ENCODE measurements at places on chromosomes 3 and 15.

- no peak for DNase-seq
- no peak overlapping the region for H3K27ac ChIP-seq
- H3K27me3 ChIP-seq, result no peaks in the 10 kb centered on the region
- no peaks in the 10 kb centered on the region for H3K36me3 ChIP-seq
These were observed 782.0 kb upstream of the ALCAM start for GRCh38 chr3:104584682-104585081.

- peaks cover 6% of the 10 kb centered on the region for H3K27me3 ChIP-seq
- H3K36me3 ChIP-seq, result peaks cover 27% of the 10 kb centered on the region
- peak overlapping the region; percentile 77 for H3K27ac ChIP-seq
- peak; percentile 16 for DNase-seq
These were observed 566 bp downstream of the HMCES start for GRCh38 chr3:129278966-129279906.

DNA sequence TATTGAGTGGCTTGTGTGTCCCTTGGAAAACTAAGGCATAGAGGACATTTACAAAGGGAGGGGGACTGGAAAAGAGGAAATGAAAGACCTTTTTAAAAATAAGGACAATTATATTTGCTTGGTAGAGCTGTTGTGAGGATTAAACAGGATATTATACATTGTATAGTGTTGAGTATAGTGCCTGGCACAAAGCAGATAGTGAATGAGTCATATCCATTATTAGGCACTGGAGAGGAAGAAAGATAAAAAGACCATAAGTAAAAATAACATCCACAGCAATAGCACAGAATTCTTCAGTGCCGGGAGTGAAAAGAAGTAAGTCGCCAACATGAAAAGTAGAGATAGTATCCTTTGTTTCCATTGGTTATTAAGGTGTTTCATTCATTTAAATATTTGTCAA lies 623.3 kb downstream of the PDCD6IP start:
- no peak for DNase-seq
- H3K36me3 ChIP-seq, result no peaks in the 10 kb centered on the region
- H3K4me3 ChIP-seq, result no peak overlapping the region
- H3K27me3 ChIP-seq, result no peaks in the 10 kb centered on the region

DNA sequence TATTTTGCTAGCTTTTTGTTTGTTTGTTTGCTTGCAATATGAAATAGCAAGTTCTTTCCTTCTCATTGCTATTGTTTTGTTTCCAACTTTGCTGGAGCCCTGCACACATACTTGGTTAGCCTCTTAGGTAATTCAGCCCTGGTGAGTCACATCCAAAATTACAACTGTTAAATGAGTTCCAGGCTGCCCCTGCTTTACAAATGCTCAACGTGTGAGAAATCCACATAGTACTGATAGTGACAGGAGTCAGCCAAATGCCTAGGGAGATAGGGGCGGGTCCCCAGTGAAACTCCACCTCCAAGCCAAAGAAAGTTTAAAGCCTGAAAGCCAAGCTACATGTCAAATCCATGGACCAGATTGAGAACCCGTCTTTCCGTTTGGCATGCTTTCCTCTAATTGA lies 81.3 kb upstream of the RNF7 start:
- no peak for DNase-seq
- no peak overlapping the region for H3K4me3 ChIP-seq
- peaks cover 6% of the 10 kb centered on the region for H3K27me3 ChIP-seq
- H3K4me1 ChIP-seq, result peaks cover 25% of the 10 kb centered on the region
